NCI-H1092 treated with DMSO at 0.1 percent for 48 hours (cell line): ENCODE measurements at places on chromosomes 16 and 17.

- no peak for DNase-seq
These were observed 15.0 kb downstream of the SMIM36 start for GRCh38 chr17:55496094-55496881.

GRCh38 chr17:7043497-7044198, at the start of gene SLC16A11:
Gene SLC16A11 (minus strand): TSS chr17:7044092. CDS start chr17:7043513, 579 bp downstream.
- peak; percentile 80 for DNase-seq

DNA sequence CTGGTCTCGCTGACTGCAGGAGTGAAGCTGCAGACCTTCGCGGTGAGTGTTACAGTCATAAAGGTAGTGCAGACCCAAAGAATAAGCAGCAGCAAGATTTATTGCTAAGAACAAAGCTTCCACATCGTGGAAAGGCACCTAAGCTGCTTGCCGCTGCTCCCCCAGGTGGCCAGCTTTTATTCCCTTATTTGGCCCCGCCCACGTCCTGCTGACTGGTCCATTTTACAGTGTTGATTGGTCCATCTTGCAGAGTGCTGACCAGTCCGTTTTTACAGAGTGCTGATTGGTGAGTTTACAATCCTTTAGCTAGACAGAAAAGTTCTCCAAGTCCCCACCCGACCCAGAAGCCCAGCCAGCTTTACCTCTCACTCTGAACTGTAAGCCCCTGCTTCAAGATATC, 227.8 kb downstream of the ABCC12 start:
- DNase-seq: no peak

GRCh38 chr16:50207652-50208051, 54.5 kb downstream of the TENT4B start:
- DNase-seq: no peak

DNA sequence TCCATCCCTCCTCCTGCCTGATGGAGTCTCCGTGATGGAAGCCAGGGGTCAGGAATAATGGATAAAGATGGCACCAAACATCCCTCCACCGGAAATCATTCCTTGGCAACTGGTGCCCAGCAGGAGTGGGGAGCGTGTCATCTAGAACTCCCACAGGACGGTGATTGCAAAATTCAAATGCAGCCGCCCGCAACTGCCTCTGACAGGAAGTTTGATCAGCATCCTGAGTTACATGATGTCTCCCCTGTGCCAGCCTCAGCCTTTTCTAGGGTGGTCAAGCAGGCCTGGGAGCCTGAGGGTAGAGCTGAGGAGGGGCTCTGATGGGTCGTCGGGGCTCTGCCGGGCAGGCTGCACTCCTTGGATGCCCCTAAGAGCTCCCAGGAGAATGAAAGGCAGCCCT, 52.8 kb downstream of the GSG1L start:
- no peak for DNase-seq

- DNase-seq: no peak
These were observed 5.8 kb downstream of the PRSS22 start for GRCh38 chr16:2852003-2852730.

GRCh38 chr17:61828694-61829093, 34.6 kb downstream of the BRIP1 start:
- DNase-seq: no peak
